ENCODE measurements at places on chromosomes 3 and 15.

DNA sequence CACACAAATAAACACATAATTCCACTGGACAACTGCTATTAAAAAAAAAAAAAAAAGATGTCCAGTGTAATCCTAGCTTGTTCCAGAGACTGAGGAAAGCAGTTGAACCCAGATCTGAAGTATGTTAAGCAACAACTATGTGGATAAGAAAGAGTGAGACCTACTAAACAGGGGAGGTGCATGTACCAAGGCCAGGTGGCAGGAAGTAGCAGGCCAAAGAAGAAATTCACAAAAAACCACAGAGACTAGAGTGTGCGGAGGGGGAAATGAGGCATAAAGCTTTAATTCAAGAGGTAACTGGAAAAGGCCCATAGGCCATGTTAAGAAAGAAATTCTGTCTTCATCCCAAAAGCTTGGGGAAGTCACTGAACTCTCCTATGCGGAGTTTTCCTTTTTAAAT lies 490.0 kb downstream of the NAALADL2 start:
- DNase-seq: no peak

GRCh38 chr3:161017971-161018370 lies 87.2 kb downstream of the B3GALNT1 start:
- no peak for DNase-seq

DNA sequence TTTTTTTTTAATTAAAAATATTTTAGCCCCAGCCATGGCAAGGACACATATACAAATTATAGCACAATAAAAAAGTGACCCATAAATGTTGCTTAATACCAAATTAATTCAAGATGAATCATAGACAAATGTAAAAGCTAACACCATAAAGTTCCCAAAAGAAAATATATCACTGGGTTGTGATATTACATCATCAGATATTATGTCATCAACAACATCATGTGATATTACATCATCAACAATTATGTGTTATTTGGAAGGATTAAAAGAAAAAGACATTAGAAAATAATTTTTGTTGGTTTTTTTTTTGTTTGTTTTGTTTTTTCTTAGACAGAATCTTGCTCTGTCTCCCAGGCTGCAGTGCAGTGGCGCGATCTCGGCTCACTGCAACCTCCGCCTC lies 34.5 kb upstream of the ABHD10 start:
- no peak for DNase-seq

DNA sequence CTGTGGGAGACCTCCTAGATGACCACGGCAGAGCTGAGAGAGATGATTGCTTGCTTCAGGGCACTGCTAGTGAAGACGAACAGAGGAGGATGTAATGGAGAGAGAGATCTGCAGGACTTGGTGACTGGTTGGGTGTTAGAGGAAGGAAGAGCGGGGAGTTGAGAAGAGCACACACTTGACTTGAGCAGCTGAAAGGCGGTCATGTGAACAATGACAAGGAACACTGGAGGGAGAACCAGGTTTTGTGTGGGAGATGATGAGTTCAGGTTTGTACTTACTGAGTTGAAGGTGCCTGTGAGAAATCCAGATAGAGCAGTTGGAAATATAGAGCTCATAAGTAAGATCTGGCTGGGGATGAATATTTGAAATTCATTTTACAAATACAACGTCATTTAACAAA lies 40.3 kb downstream of the CDAN1 start:
- DNase-seq: no peak

- DNase-seq: no peak
Observed at GRCh38 chr3:107208100-107208499, 169.1 kb upstream of the CCDC54 start.

DNA sequence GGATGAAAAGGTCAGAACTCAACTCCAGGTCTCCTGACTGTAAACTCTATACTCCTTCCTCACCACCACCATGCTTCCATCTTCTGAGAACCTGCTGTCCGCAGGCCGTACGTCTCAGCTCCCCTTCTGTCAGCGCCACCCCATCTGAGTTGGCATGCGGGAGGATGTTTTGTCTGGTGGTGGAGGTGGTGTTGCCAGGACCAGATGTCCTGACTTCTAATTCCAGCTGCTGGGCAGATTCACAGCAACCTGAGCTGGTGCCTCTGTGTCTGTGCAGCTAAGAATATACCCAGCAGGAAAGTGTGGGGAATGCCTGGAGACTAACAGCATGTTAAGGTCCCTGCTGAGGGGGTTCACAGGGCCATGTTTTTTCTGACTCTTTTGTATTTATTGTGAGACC lies 23.2 kb downstream of the PLA1A start:
- DNase-seq: no peak

DNA sequence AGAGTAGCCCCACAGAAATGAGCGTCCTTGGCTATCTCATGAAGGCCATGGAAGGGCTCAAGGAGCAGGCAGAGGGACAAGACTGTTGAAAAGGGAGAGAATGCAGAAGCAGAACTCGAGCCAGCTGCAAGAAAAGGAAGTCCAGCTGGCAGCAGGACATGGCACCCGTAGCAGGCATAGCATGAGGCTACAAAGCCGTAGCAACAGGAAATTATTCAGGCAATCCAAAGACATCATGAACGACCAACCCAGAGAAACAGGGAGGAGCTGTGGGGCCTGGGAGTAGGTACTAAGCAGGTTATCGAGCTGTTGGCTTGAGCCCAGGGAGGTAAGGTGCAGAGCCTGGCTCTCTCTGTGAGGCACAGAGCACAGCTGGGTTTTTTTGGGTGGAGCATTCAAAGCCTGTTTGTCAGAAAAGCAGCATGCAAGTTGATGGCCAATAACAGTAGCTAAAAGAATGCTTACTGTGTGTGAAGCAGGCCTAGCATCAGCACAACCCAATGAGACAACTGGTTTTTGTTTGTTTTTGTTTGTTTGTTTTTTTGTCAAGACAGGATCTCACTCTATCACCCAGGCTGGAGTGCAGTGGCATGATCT lies 144.0 kb upstream of the SMAD3 start:
- no peak for DNase-seq

DNA sequence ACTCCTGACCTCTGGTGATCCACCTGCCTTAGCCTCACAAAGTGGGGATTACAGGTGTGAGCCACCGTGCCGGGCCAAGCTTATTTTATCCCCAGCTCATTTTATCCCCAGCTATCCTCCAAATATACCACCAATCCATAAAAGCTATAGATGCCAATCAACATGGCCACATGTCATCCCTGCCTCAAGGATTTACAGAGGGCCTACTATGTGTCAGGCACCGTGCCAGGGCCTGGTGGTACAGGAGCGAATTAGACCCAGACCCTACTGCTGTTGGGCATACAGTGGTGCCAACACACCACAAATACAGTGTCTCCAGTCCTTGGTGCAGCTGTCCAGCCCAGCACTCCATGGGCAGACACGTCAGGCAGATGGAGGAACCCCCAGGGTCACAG lies 73.4 kb downstream of the SCN5A start:
- no peak for DNase-seq

DNA sequence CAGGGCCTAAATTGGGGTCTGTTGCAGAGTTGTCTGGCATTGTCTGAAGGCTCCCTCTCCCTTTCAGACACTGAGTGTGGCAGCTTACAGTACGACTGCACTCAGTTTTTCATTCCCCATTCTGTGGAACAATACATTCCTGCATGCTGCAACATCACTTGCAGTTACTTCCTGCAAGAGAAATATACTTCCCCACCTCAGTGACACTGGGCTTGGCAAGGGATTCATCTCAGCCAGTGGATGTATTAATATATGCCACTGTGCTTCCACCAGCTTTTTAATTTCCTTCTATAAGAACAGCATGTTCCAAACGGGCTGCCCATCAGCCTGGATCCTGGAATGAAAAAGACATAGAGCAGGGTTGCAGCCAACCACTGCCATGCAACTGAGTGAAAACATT lies 23.1 kb downstream of the B3GALNT1 start:
- no peak for DNase-seq

DNA sequence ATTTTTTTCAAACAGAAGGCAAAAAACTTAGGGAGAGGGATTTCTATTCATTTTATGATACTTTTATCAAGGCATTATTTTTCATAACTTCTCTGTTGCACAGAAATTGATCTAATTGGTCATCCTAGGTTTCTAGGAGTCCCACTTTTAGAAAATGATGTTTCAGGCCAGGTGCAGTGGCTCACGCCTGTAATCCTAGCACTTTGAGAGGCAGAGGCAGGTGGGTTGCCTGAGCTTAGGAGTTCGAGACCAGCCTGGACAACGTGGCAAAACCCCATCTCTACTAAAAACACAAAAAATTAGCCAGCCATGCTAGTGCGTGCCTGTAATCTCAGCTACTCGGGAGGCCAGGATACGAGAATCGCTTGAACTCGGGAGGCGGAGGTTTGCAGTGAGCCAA lies 2.8 kb downstream of the LACTB start:
- no peak for DNase-seq

- DNase-seq: no peak
Observed at GRCh38 chr15:65450556-65450955, 27.8 kb upstream of the IGDCC4 start.

GRCh38 chr15:36814708-36815107 lies 235.3 kb downstream of the CDIN1 start:
- no peak for DNase-seq

- DNase-seq: no peak
Observed at GRCh38 chr15:71049706-71050422, 65.4 kb upstream of the THSD4 start.

- no peak for DNase-seq
Observed at GRCh38 chr3:101170062-101170771, 150.2 kb downstream of the IMPG2 start.

GRCh38 chr3:38460377-38461270 lies 6.9 kb downstream of the ACVR2B start:
- DNase-seq: no peak

GRCh38 chr15:85027421-85027820 lies 45.8 kb downstream of the PDE8A start:
- DNase-seq: no peak

DNA sequence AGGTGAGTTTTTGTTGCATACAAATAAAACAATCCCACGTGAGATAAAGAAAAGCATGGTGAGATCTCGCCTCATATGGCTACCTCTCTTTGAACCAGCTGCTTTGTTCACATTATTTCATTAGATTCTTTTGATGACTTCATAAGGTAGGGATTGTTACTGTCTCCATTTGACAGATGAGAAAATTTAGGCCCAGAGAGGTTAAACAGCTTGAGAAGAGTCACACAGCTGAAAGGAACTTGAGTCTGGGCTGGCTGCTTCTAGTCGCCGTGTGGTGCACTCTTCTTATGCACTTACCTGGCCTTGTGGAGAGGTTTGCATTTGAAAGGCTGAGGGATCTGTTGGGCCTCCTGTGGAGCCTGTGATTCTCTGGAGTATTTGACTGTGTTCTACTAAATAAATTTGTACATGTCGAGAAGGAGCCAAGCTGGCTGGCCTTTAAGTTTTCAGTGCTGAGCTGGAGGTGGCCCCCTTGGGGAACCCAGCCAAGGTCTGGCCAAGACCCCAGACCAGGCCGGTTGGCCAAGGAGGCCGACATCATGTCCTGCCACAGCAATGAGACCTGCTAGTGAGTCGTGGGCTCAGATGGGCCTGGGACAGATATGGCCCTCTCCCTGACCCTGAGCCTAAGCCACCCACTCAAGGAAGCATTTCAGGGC lies 125.1 kb downstream of the SMAD6 start:
- DNase-seq: no peak

DNA sequence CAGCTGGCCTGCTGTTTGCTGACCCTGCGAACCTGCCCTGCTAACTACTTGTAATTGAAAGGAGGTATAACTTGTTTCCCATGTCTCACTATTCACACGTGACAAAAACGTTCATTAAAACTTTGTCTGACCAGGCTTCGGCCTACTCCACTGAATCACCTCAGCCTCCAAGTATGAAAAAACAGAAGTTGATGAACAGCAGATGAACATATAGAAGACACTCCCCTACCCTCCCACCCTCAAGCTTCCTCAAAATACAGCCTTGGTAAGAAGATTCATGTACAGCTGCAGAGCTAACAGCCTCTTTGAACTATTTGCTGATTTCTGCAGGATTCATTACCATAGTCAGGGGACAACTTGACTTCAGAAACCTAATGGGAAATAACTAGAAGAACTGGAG lies 10.7 kb downstream of the RBM15B start:
- no peak for DNase-seq

DNA sequence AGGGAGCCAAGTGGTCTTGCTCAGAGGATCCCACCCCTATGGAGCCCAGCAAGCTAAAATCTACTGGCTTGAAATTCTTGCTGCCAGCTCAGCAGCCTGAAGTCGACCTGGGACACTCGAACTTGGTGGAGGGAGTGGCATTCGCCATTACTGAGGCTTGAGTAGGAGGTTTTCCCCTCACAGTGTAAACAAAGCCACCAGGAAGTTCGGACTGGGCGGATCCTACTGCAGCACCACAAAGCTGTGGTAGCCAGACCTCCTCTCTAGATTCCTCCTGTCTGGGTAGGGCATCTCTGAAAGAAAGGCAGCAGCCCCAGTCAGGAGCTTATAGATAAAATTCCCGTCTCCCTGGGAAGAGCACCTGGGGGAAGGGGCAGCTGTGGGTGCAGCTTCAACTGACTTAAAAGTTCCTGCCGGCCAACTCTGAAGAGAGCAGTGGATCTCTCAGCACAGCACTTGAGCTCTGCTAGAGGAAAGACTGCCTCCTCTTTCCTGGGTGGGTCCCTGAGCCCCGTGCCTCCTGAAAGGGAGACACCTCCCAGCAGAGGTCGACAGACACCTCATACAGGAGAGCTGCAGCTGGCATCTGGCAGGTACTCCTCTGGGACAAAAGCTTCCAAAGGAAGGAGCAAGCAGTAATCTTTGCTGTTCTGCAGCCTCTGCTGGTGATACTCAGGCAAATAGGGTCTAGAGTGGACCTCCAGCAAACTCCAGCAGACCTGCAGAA lies 576.3 kb upstream of the NECTIN3 start:
- no peak for DNase-seq

GRCh38 chr3:150447084-150447483 lies 39.0 kb downstream of the TSC22D2 start:
- no peak for DNase-seq

DNA sequence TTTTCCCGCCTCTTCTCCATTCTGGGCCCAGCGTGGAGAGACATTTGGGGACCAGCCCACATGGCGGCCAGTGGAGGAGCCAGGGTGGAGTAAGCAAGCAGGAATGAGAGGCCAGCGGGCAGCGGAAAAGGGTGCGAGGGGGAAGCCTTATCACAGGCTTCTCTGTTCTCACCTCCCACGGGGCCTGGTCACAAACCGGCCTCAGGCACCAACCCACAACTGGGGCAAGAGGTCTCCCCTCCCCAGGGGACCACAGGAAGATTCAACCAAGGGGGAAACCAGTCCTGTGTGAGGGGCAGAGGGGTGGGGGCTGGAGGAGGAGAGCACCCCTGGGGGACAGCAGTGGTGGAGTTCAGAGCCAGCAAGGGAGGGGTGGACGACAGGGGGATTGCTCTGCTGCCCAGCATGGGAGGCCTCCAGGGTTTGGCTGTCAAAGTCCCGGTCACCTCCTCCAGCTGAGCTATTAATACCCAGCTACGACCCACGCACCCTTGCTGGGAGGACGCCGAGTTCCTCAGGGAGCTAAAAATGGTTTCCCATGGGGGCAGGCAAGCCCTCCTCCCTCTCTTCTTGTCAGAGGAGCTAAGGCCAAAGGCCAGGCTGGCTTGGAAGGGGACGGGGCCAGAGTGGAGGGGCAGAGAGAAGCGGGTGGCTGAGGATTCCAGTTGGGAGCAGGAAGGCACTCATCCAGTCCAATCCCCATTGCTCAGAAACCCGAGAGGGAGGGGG lies 23.8 kb upstream of the RPL29 start:
- no peak for DNase-seq

- DNase-seq: no peak
Observed at GRCh38 chr3:194130807-194131589, 5.0 kb upstream of the HES1 start.

- no peak for DNase-seq
Observed at GRCh38 chr3:11186771-11187191, 32.5 kb downstream of the HRH1 start.

- DNase-seq: no peak
Observed at GRCh38 chr15:66848116-66848515, 146.1 kb downstream of the SMAD6 start.

- DNase-seq: no peak
Observed at GRCh38 chr3:4752201-4753072, 226.8 kb upstream of the BHLHE40 start.

All from CD4-positive, alpha-beta T cell treated with Interleukin-6 at 100 ng/mL for 8 hours (primary cell).